ENCODE measurements at places on chromosomes 1 and 21.

DNA sequence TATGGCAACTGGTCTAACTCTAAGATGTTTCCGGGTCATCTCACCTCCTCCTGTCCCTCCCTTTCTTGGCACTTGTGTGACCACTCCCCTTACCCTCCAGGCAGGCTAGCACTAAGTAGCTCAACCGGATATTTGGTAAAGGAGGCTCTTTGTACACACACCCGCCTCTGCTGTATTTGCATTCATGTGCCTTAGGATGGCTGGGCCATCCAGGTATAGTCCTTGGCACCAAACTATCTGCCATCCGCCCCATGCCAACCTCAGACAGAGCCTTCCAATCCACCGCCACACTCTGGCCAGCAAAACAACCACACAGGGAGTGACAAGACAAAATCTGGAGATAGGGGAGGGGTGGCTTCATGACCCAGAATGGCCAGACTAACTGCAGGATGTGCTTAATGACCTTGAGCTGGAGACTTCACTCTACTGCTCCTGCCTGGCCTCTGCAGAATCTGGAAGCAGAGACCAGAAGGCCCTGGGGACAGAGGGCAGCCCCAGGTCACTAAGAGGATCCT, 59.5 kb downstream of the CDK18 start:
- DNase-seq: no peak

DNA sequence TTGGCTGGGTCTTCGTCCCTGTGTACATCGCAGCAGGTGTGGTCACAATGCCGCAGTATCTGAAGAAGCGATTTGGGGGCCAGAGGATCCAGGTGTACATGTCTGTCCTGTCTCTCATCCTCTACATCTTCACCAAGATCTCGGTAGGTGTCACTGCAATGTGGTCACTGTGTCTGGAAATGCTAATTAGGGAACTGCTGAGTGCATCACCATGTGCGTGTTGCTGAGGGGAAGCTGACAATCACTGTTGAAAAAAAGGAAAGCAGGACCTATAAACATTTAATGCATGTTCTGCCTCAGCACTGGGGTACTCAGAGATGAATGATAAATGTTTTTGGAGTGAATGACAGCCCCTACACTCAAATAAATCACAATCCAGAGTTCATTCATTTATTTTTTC, 6.8 kb downstream of the SLC5A9 start:
- DNase-seq: no peak

GRCh38 chr1:39272027-39272797, 67.7 kb downstream of the MACF1 start:
- no peak for DNase-seq

DNA sequence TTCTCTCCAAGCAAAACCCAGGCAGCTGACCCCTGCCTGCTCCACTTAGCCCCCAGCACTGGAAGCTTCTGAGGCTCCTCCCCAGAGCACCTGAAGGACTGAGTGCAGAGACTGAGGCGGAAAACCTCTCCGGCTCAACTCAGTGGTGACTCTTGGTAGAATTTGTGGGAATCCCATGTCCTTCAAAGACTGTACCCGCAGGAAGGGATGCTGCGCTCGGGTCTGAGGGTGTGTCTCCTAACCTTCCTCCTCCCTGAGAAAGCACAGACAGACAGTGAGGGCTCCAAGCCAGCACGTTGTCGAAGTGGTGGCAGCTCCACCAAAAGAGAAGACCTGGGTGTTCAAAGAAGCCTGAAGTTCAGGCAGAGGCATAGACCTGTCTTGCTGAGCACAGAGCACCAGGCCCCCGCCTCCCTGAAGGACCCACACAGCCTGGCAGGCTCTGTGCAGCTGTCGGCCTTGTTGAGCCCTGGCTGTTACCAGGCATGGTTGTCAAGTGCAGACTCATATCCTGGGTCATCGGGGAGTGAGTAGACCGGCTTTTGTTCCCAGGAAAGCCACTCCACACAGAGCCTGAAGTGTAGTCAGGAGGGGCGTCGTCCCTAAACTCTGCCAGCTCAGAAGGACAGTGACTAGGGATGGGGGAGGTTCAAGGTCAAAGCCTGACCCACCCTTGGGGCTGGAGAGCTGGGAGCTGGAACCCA, 36.7 kb downstream of the CSMD2 start:
- DNase-seq: no peak

DNA sequence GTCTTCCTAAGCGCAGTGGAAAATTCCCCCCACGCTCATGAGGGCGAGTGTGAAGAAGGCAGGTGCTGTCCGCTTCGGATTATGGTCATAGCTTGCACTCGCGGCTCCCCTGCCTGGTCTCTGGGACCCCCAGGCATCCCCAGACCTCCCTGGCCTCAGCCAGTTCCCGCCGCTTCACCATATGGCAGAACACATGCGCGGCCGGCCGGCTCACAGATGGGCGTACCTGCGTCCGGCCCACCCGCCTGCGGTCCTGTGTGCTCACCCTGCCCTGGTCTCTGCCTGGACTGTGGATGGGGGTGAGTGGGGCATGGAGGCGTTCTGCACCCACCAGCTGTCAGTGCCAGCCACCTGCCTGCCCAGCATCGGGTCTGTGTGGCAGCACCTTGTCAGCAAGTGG, 34.1 kb downstream of the PRKCZ start:
- no peak for DNase-seq

- no peak for DNase-seq
Measured at GRCh38 chr1:163036671-163037070, 32.5 kb upstream of the RGS4 start.

GRCh38 chr21:42674351-42674940, 21.0 kb downstream of the PDE9A start:
- DNase-seq: no peak

DNA sequence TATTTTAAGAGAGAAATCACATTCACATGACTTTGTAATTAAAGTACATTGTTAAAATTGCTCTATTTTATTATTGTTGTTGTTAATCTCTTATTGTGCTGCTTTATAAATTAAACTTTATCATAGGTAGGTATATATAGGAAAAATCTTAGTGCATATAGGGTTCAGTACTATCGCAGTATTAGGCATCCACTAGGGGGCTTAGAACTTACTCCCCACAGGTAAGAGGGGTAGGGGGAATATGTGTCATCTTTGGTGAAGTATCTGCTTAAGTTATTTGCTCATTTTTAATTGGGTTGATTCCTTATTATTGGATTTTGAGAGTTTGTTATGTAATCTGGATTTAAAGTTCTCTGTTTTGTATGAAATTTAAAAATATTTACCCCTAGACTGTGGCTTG, 385.2 kb downstream of the DUSP10 start:
- DNase-seq: no peak

DNA sequence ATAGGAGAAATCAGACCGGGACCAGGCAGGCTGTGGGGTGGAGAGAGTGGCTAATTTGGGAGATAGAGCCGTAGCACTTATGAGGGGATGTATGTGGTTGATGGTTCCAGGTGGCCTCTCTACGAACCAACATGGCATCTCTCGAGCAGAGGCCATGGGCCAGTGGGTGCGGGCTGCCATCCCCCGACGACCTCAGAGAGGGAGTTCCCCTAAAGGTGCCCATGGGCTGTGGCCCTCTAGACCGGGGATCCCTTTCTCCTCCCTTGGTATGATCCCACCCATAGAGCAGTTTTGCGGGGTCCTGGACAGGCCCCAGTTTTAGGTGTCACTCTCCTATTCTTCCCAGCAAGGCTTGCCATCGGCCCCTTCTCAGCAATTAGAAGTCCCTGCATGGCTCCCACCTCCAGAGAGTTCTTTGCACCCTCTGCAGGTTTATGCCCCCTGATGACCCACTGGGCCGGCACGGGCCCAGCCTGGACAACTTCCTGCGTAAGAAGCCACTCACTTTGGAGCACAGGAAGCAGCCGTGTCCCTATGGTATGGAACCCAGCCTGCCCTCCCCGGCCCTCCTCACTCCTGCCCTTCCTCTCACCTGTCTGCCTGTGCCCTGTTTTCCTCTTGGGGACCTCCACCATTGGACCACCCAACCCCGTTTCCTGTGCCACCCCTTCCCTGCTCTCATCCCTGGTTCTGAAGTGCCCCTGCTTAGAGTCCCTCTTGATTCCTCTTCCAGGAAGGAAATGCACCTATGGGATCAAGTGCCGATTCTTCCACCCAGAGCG, 7.8 kb downstream of the ZC3H12A start:
- no peak for DNase-seq

GRCh38 chr1:60894130-60894529, 188.2 kb upstream of the NFIA start:
- no peak for DNase-seq

DNA sequence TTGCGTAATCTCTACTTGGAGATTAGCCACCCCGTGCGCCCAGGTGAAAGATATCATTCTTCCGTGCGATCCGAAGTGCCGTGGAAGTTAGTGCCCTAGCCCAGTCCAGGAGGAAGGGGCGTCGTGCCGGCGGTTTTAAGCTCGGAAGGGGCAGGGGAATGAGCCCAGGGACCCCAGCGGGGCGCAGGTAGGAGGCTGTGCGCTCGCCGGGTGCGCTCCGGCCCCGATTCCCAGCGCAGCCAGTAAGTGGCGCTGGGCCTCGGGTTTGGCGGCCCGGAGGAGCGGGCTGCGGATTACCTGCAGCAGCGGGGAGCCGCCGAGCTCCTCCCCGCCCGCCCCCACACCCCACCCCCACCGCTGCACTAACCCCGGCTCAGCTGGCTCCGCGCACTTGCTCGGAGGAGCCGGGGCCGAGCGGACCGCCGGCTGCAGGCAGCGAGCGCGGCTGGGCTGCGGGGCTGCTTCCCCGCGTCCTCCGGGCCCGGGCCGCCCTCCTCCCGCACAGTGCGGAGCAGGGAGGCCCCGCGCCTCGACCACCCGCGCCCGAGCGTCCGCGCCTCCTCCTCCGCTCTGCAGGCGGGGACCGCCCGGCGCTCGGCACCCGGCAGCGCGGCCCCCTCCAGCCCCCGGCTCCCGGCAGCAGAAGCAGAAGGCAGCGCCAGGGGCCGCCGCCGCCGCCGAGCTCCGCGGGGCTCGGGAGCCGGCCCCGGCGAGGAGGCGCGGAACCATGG, at the start of gene RYR2:
TSS of gene RYR2 (plus strand) at position 390 of the 731 bp plus-strand sequence. CDS start at position 728, 338 bp downstream.
- no peak for DNase-seq

DNA sequence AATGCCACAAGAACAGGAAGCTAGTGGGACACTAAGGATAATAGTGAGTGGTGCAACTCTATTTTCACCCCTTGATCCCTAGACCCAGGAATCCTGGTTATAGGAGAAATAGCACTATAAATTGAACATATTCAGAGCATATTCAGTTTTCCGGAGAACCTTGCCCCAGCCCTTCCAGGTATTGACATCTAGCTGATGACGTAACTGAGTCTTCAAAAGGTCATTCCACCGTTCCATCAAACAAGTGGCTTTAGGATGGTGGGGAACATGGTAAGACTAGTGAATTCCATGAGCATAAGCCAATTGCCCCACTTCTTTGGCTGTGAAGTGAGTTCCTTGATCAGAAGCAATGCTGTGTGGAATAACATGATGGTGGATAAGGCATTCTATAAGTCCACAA, 2.9 kb downstream of the MROH9 start:
- no peak for DNase-seq

- no peak for DNase-seq
Measured at GRCh38 chr1:61506236-61506635, 218.7 kb downstream of the TM2D1 start.

- no peak for DNase-seq
Measured at GRCh38 chr1:98336472-98337083, 324.9 kb upstream of the SNX7 start.

DNA sequence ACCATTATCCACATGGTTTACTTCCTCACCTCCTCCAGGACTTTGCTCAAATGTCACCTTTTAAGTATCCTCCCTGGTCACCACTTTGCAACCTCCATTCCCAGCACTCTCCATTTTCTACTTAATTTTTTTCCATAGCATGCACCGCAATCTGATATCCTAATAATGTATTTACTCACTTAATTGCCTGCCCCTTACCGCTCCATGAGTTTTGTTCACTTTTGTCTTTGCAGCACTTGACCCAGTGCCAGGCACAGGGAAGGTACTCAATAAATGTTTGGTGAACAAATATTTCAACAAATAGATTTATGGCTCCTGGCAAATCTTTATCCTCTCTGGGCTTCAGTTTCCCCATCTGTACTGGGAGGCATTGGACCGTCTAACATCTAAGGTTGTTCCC, 53.6 kb downstream of the UBE2T start:
- no peak for DNase-seq

DNA sequence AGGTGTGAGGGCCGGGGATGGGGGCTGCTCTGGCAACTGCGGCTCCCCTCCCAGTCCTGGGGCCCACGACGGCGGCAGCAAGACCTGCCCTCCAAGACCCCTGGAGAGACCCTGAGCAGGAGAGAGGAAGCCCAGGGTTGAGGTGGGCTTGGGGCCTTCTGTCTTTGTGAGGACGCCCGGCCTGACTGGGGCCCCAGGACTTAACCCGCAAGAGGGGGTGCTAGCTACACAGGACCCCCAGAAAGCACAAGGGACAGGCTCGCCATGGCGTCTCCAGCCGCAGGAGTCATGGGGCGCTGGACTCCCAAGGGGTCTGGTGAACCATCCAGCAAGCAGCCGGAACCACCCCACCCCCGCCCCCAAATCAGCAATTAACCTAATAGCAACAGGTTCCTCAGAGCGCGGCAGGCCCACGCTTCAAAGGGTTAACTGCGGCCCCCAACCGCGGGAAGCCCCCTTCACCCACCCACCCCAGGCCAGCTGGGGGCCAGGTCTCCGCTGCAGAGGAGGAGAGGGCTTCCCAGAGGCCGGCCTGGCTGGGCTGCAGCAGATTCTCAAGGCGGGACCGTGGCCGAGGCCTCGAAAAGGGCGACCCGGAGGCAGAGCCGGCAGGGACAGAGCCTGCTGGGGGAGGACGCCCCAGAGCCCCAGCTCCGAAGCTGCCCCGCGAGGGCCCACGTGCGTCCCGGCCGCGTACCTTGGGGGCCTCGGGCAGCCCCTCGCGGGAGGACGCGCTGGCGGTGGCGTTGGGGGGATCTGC, 525 bp downstream of the C1QTNF12 start:
- DNase-seq: no peak

DNA sequence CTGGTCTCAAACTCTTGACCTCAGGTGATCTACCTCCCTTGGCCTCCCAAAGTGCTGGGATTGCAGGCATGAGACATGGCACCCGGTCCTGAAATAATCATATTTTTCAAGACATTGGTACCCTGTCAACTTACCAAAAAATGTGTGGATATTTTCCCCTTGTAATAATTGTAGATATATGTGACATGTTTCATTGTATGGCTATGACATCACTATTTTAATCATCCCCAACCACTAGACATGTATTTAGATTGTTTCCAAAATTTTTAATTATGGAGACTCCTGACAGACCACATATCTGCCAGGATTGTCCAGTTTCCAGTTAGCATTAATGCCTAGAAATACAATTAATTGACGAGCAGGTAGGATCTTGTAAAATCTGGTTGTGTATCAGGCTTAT, 96.7 kb upstream of the NEGR1 start:
- no peak for DNase-seq

DNA sequence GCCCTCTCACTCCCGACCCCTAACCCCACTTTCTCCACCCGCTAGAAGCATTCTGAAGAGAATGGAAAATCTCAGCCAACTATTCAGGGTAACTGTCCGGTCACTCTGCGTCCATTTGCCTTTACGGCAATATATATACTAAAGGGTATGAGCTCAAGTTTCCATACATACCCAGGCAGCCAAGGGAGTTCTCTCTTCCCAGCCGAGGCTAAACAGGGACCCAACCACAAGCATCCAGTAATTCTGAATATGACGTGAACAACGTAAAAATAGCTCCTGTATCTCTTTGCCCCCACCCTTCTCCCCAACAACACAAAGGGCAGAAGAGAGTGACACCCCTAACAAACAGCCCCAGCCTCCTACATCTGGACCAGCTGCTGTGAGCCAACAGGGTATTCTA, 67.7 kb downstream of the SSBP3 start:
- no peak for DNase-seq

All from T-helper 1 cell (primary cell).